ENCODE measurements at places on chromosomes 2 and 18.

DNA sequence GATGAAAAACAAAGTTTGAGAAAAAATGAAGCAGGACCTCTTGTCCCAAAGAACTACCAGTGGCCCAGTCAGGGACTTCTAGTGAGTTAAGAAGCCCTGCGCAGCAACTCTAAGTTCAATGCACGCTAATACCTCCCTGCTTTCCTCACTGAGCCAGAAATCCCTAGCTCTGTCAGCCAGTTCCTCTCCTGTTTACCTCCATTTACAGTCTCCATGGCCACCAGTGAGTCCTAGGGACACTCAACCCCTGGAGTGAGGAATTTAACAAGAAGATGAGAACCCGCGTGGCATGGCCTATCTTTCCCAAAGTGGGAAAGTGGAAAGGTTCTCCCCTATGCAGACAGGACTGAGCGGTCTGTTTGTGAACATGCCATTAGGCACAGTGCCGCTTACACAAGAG, 31.0 kb downstream of the MRPL33 start:
- DNase-seq, result no peak

DNA sequence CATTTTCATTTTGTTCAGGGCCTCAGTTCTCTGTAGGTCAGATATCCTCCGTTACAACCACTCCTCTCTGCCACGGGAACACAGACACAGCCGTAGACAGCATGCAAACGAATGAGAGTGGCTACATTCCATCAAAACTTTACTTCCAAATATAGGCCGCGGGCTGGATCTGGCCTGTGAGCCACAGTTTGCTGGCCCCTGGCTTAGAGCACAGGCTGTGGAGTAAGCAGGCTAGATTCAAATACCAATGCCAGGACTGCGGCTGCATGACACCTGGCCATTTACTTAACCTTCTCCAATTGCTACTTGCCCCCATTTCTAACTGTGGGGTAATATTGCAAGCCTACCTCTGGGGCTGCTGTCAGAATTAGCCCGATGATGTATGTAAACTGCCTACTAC, 325.8 kb upstream of the POU3F3 start:
- no peak for DNase-seq

DNA sequence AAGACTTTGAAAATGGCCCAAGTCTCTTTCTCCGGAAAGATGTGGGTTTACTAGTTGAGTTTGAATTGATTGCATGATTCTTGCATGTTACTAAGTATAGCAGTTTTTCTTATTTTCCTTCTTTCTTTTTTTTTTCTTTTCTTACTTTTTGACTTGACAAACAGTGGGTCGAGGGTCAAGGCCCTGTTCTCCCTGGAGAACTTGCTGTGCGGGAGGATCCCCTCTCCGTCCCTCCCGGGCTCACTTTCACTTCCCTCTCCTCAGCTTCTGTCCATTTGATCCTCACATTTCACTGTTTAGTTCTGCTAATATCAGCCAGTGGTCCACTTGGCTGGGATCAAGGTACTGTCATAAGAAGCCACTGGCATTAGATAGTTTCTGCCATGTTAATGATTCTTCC, 767.4 kb downstream of the TDRD15 start:
- no peak for DNase-seq

DNA sequence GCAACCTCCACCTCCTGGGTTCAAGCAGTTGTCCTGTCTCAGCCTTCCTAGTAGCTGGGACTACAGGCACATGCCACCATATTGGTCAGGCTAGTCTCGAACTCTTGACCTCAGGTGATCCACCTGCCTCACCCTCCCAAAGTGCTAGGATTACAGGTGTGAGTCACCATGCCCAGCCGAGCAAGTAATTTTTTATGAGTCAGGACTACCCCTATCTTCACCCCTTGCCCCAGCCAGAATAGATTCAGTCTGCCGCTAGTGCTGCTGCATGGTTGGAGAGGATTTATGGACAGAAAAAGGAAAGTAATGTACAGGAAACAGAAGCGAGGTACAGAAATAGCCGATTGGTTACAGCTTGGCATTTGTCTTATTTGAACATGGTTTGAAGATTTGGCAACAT, 48.9 kb downstream of the BMPR2 start:
- DNase-seq, result no peak

- DNase-seq, result no peak
Observed at GRCh38 chr2:33236482-33237385, 239.7 kb upstream of the RASGRP3 start.

GRCh38 chr2:86383844-86384243, 46.4 kb upstream of the REEP1 start:
- DNase-seq, result no peak

DNA sequence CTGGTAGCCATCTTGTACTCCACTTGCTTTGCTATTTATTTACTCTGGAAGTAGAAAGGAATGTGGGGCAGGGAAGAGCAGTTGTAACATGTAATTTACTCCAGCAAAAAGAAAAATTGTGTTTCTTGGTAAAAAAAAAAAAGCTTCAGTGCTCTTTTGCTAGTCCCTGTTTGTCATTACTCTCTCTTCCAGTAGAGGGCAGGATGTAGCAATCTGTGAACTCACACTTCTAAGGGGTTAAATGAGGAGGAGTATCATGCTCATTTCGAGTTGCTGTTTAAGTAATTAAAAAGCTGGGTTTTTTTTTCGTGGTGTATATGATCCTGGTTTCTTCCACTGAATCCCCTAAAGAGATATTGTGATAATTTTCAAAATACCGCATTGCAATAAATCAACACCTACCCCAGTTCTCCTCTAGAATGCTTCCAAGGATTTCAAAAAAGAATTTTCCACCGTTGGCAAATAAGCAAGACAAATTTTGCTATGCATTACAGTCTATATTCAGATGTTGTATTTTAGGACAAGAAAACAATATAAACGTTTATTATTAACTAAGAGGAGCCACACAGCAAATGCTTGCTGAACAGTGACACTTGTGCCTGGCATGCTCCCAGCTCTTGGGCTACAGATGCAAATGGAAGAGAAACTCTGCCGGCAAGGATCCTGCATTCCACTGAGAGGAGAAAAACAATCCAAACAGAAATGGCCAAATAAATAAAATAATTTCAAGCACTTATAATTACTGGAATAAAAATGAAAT, 261.6 kb downstream of the ASXL3 start:
- no peak for DNase-seq

DNA sequence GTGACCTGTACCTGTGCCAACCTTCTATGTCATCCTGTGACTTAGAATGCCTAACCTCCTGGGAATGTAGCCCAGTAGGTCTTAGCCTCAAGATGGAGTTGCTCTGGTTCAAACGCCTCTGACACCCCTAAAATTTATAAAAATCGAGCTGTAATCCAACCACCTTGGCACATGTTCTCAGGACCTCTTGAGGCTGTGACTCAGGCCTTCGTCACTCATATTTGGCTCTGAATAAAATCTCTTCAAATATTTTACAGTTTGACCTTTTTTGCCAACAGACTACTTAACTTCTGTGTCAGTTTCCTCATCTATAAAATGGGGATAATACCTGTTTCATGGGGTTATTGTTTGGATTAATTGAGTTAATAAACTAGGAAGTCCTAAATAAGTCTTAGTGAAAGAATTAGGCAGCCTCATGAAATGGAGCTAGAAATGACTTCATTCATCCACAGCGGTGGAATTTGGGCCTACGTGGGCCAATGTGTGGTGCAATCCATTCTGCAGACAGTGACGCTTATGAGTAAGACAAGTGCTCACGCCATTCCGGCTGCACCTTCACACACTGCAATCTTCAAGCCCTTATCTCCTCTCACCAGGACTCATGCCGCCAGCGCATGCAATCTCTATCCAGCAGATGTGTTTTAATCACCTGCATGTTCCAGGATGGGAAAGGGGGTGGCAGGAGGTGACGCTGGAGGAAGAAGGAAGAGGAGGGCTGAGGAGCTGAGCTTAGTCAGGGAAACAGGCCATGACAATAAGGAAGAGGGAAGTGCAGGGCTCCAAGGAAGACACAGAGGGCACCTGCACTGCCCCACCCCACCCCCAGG, 2.0 kb upstream of the UBE2F start:
- DNase-seq, result no peak

GRCh38 chr2:62538756-62539155, 32.8 kb upstream of the TMEM17 start:
- DNase-seq, result no peak

- peak; percentile 59 for DNase-seq
Observed at GRCh38 chr2:136117909-136118818, at the start of gene CXCR4. Gene CXCR4, minus strand, starts transcription at chr2:136118149. Its CDS starts 89 bp downstream, at chr2:136118060.

DNA sequence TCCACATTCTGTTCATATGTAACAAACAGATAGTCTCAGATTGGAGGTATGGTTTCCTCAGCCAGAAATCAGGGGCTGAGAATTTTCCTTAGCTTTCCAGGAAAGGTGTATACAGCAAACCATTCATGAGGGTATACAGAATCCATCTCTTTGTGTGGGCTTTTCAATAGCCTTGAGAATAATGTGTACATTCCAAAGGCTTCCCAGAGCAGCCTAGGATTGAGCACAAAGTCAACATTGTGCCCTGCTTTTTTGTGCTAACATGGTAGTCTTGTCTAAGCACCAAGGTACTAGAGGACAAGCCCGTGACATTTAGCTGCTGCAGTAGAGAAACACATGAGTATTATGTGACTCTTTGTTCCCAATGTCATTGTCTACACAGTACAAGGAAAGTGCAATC, 322.1 kb upstream of the TANK start:
- no peak for DNase-seq

GRCh38 chr18:27413495-27414401, 228.6 kb upstream of the CHST9 start:
- DNase-seq, result no peak

GRCh38 chr2:196515051-196515450, 124.5 kb upstream of the CCDC150 start:
- DNase-seq, result no peak

DNA sequence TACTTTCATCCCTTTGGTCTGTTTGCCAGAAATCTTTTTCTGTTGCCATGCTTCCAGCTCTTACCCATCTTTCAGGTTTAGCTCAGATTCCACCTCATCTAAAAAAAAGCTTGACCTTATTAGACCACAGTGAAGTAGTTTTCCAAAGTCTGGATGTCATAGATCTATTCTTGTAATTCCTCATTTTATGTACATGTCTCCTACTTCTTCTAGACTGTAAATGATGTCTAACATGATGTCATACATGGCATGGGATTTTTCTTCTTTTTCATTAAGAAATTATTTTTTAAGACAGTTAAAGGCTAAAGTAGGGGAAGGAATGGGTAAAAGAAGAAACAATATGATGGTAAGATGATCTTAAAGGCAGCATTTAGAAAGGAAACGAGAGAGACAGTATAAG, 11.3 kb downstream of the GLS start:
- DNase-seq, result no peak

- no peak for DNase-seq
Observed at GRCh38 chr2:129354631-129355030, 624.8 kb upstream of the RAB6C start.

DNA sequence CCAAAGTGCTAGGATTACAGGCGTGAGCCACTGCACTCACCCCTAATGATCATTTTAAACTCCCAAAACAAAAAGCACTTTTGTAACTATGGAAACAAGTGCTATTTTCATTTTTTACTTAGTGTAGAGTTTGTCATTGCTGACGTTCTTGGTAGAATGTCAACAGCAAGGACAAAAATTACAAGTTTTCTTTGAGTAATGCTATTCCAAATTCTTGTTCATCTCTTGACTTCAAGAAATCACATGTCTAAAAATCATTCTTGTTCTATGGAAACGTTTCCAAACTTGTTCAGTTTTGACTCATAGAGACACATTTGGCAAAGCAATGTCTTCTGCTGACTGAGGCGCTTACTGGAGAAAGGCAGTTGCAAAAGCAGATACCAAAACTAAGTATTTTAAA, 82.6 kb downstream of the MBP start:
- no peak for DNase-seq

DNA sequence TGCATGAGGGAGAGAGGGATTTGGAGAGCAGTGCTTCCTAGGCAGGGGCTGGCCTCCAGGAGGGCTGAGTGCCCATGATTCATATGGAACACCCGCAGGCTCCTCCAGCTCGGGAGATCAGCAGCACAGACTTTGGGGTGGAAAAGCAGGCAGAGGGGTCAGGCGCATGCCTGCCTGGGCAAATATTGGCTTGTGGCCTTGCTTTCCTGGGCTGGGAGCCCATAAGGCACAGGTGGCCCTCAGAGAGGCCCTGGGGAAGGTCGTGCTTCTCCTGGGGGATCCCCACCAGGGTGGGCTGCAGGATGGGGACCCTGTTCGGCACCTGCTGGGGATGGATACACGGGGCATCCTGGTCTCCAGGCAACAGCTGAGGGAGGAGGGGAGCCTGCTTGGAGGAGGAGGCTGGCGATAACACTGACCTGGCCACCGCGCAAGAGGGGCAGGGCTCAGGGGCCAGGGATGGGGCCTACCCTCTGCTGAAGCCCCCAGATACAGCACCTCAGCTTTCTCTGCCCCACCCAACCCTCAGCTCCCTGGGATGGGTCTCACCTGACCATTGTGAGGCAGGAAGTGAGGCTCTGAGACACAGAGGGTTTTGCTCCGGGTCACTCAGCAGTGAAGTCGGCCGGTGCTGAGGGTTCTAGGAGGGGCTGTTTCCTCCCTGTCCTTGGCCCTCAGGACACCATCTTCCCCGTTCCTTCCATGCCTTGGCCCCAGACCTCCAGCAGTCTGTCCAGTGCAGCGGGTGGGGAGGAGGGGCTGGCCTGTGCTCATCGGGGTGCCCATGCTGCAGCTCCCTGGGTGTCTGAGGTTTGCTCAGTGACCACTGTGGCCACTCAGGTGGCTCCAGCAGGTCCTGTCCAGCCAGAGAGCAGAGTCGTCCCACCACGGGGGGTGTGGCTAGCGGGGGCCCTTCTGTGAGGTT, 12.0 kb downstream of the AQP12A start:
- DNase-seq, result no peak
